ENCODE measurements at places on chromosomes 13 and 19.
A peak's percentile ranks its signal among the peaks of the same experiment; 100 is the strongest.

- DNase-seq, result peak; percentile 52
These were observed 25.7 kb upstream of the TPTE2 start for GRCh38 chr13:19586904-19587634.

GRCh38 chr19:13727798-13728197 is 36.5 kb upstream of the MRI1 start:
- no peak for DNase-seq

DNA sequence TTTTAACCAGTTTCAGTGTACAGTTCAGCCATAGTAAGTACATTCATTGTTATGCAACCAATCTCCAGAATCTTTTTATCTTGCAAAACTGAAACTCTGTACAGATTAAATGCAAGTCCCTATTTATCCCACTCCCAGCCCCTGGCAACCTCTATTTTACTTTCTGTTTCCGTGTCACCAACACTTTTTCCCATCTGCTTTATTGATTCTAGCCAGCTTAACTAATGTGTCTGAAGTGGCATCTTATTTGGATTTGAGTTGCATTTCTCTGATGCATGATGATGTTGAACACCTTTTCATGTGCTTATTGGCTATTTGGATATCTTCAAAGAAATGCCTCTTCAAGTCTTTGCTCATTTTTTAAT is 18.9 kb downstream of the SPATA13 start:
- DNase-seq, result no peak

GRCh38 chr19:38400361-38400760 is 2.5 kb upstream of the FAM98C start:
- no peak for DNase-seq

GRCh38 chr13:61695147-61695546 is 279.5 kb upstream of the PCDH20 start:
- no peak for DNase-seq

All from activated T-cell treated with anti-CD3 and anti-CD28 coated beads for 1 hour (primary cell).